ENCODE measurements at places on chromosomes 5 and 9.

DNA sequence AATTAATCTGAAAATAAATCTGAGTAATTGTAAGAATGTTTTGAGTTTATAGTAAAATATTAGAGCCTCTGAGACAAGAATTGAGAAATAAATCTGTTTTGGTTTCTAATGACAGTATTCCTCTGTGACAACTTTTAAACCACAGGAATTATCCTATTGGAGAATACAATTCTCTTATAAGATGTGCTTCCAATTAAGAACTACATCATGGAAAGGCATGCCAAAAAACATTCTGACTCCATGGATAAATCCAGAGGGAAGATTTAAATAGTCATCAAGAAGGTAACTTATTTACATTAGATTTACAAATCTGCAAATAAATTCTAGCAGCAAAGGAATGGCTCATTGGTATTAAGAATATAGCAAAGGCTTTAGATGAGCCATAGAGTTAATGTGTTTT, 178.3 kb upstream of the ACOT12 start:
- DNase-seq = no peak

DNA sequence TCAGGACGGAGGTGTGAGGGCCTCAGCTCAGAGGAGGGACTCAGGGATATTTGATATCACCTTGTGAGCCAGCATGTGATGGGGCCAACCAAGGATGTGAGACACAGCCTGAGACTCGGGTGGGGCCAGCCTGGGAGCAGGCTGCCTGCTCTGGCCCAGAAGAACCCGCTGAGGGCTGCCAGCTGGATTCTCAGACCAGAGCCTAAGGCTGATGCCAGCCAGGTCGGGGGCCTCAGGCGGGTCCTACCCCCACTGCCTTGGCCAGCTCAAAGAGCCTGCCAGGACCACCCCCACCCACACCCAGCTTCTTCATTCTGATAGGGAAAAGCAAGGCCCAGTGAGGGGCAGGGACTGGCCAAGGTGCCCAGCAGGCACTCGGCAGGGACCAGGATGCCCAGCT, 20.3 kb upstream of the DUSP1 start:
- no peak for DNase-seq

DNA sequence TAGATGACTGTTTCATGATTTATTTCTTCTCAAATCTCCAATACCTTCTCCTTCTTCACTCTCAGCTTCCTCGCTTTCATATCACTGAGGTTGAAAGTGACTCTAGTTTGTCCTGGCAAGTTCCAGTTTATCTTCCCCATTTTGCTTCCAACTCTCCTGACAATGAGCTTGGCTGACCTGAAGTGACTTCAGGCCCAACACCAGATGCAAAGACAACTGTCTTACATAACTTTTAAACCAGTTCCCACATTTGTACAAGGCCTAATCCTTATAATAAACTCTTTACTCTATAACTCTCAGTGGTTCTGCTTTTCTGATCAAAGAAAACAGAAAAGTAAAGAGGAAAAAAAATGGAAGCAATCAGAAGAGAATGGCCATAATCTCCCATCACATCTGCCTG, 22.0 kb downstream of the GNG10 start:
- no peak for DNase-seq

DNA sequence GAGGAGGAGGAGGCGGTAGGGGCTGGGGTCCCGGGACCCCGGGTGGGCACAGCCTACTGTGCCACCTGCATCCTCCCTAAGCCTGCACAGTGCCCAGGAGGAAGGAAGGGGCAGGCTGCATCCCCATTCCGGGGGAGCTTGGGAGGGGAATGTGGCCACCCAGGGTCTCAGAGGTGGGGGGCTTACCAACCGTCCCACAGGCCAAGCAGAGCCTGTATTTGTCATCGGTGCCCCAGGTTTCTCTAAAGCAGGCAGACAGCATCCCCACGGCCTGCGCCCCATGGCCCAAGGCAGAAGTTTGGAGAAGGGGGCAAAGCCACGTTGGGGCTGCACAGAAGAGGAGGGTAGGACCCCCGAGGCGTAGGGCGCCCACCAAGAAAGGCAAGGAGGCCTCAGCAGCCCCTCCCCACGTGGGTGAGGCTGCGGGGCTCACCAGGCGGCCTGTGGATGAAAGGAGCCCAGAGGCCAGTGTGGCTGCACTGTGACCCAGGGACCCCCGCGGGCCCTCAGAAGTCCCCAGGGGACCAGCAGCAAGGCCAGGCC, 507 bp upstream of the GPSM1 start:
- DNase-seq = no peak

DNA sequence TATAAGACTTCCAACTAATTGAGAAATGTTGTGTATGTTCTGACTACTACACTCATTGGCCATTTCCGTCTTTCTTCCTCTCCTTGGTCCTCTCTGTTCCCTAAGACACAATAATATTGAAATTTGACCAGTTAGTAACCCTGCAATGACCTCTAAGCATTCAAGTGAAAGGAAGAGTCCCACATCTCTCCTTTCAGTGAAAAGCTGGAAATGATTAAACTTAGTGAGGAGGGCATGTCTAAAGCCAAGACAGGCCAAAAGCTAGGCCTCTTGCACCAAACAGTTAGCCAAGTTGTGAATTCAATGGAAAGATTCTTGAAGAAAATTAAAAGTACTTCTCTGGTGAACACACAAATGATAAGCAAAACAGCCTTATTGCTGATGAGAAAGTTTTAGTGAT, 122.5 kb downstream of the PRR16 start:
- no peak for DNase-seq

- no peak for DNase-seq
These were observed 805.3 kb downstream of the TLE1 start for GRCh38 chr9:80883826-80884579.

- DNase-seq = no peak
These were observed 22.7 kb downstream of the CCNH start for GRCh38 chr5:87390075-87390474.

DNA sequence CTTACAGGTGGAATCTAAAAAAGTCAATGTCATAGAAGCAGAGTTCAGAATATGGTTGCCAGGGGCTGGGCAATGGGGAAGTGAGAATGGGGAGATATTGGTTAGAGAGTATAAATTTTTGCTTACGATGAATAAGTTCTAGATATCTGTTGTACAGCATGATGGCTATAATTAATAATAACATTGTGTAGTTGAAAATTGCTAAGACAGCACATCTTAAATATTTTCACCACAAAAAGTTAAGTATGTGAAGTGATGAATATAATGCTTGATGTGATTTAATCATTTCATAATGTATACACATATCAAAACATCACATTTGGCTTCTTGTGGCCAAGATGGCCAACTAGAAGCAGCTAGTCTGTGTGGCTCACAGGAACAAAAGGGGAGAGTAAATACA, 425.9 kb upstream of the ACO1 start:
- DNase-seq = no peak

GRCh38 chr9:25677301-25678146, 720 bp downstream of the TUSC1 start:
- no peak for DNase-seq

GRCh38 chr5:150780816-150781221, 2.3 kb downstream of the SMIM3 start:
- no peak for DNase-seq

DNA sequence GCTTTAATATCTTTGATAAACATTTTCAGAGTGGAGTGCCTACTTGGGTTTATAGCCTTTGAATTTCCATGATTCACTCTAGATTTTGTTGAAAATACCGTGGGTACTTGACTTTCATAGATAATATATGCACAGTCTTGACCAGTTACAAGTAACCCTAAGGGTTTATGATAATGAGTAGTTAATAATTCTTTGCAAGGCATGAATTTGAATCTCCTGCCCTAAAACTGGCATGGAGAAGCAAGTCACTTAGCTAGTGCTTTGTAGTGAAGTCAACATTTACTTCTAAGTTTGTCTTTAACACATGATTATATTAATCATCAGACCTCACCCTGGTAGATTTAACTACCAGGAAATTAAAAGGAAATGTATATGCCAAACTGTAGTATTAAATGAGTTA, 115.8 kb downstream of the CWC27 start:
- DNase-seq = no peak

- no peak for DNase-seq
These were observed 30.8 kb upstream of the AGGF1 start for GRCh38 chr5:76999451-76999850.

GRCh38 chr5:56164376-56164775, 68.8 kb downstream of the ANKRD55 start:
- no peak for DNase-seq

DNA sequence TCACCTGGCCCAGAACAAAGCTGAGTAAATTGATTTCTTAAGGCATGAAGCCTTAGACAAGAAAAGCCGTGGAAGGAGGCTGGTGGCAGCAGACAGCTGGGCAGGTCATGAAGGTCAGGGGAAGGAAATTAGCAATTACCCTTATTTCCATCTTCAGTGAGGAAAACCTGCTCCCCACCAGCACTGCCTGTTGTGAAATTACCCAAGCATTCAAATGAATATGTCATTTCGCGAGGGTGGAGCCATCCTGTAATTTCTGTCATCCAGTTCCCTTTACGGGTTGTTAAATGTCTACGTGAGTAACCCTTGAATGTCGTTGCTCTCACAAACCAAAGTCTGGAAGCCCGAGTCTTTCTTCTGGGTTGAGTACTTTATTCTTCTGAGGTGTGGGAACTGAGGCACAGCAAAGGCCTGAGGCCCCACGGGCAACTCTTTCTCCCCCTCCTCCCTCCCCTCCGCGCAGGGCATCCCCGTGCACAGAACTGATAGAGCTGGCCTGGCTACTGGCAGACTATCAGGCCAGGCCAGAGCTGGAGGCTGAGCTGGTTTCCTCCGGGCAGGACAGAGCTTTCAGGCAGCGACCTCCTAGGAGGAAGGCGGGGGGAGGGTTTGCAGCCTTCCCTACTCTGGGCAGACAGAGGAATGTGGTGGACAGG, 22.0 kb upstream of the AK3 start:
- no peak for DNase-seq

GRCh38 chr9:13175732-13176131, 103.8 kb downstream of the MPDZ start:
- no peak for DNase-seq

GRCh38 chr5:56549096-56549886, 266.1 kb upstream of the MAP3K1 start:
- DNase-seq = no peak

DNA sequence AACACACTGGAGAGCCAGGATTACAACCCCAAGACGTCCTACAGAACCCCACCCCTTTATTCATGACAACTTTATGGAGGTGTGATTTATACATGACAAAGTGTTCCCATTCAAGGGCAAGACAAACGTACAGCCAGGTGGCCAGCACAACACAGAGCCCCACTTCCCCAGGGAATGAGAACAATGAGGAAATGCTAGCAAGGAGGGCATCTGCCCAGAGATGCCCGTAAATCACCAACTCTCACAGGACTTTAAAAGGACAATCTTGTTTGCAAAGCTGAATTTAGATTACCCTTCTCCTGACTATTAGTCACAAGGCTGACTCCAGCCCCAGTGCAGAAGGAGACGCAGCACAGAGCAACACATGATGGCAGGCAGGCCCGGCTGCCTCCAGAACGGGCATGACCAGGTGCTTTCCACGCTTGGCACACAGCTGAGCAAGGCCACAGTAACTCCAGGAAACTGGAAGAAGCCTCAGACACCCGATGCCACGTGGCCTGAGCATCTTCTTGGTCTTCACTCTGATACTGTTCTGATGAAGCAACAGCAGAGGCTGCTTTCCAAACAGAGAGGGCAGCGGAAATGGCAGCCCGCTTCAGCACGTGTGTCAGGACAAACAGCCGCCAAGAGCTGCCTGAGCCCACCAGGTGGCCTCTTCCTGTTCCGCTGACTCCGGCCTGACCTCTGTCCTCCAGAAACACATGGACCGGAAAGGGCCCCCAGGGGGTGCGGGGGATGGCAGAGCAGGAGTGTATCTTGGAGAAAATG, 51.4 kb downstream of the ROR2 start:
- DNase-seq = no peak

- no peak for DNase-seq
These were observed 36.4 kb downstream of the PIK3R1 start for GRCh38 chr5:68251804-68252522.

DNA sequence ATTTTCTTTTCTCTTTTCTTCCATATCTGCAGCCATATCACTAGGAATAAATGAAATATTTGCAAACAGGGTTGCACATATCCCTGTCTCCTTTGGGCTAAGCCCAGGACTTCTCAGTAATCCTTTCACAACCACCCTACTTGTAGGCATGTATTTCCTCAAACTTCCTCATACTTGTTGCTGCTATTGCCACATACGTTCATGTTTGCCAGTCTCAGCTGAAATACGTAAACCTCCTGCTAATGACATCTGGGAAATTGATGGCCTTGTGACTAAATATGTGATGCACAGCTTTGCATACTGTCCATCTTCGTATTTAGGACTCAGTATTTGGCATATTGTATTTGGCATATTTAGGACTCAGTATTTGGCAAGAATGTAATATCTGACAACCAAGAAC, 224.6 kb downstream of the PLK2 start:
- DNase-seq = no peak

GRCh38 chr5:157920828-157921170, 61.9 kb upstream of the CLINT1 start:
- DNase-seq = no peak

DNA sequence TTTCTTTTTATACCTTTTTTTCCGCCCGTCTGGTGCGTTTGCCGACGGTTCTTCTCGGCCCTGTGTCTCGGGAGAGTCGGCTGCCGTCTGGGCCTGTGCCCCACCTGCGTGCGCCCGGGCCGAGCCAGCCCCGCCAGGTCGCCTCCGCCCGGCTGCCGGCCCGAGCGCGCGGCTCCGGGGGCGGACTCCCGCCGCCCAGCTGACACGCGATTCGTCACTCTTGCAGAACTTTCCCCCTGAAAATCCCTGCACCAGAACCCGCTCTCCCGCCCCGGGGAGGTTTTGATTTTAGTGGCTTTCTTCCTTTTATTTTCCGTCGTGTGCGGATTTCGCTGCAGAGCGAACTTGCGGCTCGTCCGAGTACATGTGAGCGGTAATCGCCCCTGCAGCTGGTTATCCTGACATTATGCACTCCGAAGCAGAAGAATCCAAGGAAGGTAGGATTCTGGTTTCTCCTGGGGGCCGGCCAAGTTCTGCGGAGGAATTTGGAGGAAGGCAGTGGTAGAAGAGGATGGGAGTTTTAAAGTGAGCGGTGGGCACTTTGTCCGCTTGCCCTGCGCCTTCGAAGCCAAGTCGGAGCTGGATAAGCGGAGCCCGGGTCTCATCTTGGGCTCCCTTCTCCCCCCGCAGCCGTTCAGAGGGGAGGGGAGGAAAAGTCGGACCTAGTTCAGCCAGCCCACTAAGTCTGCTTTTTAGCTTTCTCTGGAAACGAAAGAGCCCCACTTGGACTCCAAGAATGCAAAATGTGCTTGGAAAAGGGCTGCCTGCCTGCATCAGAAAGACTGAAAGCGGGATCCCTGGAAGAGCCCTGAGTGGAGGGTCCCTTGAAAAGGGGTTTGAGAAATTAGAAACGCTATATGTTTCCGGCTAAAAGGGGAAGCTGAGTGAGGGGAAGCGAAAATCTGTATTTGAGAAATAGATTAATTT, at the start of gene TNFAIP8:
Gene TNFAIP8 (plus strand): TSS at position 335 of the 927 bp plus-strand sequence. CDS start 72 bp downstream, at position 407.
- no peak for DNase-seq
